Right atrium auricular region (tissue), 2 donors: ENCODE measurements at places on chromosomes 3 and 15. TPM values are rescaled to one million over a fixed set of nuclear protein-coding genes. Genes with fewer than 3 reads are reported as not detected.

ARHGEF3 gene
- 16.1 TPM for total RNA-seq

SYNPR gene
- 2.7 TPM for total RNA-seq

COL8A1 gene
- 43.3 TPM for total RNA-seq

AGBL1 gene
- not detected for total RNA-seq

DNA sequence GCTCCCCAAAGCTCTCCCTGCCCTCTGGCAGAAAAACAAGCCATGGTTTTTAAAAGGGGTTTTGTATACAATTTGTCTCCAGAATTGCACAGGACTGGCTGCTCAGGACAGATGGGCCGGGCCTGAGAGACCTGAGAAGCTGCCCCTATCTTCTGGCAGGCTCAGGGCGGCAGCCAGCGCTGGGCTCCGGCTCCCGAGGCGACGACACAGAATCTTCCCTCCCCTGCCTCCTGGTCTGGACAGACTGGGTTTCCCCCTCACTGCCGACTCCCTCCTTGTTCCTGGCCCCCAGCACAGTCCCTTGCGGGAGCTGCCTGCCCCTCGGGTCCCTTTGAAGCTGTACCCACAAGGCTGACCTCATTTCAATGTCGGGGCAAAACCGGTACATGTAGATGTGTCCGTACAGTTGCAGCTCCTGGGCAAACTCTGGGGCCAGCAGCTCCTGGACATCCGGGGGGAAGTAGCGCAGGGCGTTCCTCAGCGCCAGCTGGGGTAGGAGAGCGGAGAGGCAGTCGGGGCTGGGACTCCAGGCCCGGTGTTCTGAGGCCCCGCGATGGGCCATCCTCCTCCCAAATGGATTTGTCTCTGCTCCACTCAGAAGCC, 7.2 kb downstream of the UROC1 start:
- no peaks in the 10 kb centered on the region for H3K36me3 ChIP-seq
- no peaks in the 10 kb centered on the region for H3K4me1 ChIP-seq
- no peaks in the 10 kb centered on the region for H3K27me3 ChIP-seq
- H3K4me3 ChIP-seq = no peak overlapping the region
- no peak overlapping the region for H3K27ac ChIP-seq

DNA sequence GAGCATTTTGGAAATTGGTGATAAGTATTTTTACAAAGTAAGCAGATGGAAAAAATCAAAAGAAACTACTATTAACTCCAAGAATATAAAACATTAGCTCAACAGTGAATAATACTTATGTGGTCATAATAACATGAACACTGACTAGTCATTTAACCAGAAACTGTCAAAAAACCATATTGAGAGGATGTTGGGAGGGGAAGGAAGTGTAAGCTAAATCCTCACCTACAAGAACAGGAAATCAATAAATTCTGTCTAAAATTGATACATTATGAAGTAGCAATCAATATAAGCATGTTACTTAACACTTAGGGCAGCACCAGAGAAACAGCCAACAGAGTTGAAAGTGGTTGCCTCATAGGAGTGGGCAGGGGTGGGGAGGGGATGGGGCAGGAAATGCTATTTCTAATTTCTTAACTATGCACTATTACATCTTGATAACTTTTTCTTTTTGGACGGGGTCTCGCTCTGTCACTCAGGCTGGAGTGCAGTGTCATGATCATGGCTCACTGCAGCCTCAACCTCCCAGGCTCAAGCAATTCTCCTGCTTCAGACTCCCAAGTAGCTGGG, 41.7 kb downstream of the CCR3 start:
- H3K4me3 ChIP-seq = no peak overlapping the region
- no peaks in the 10 kb centered on the region for H3K4me1 ChIP-seq
- no peak overlapping the region for H3K27ac ChIP-seq
- H3K27me3 ChIP-seq = no peaks in the 10 kb centered on the region
- no peaks in the 10 kb centered on the region for H3K36me3 ChIP-seq

GRCh38 chr3:34005886-34006285, 207.5 kb downstream of the PDCD6IP start:
- DNase-seq = no peak
- no peaks in the 10 kb centered on the region for H3K4me1 ChIP-seq
- H3K27ac ChIP-seq = no peak overlapping the region

- no peaks in the 10 kb centered on the region for H3K27me3 ChIP-seq
- DNase-seq = no peak
- H3K4me3 ChIP-seq = no peak overlapping the region
- H3K27ac ChIP-seq = no peak overlapping the region
- no peaks in the 10 kb centered on the region for H3K36me3 ChIP-seq
Measured at GRCh38 chr3:31829826-31830426, 151.1 kb downstream of the OSBPL10 start.

GRCh38 chr3:123289391-123290106, 87.8 kb downstream of the SEC22A start:
- no peaks in the 10 kb centered on the region for H3K27me3 ChIP-seq
- H3K27ac ChIP-seq = no peak overlapping the region
- H3K4me1 ChIP-seq = no peaks in the 10 kb centered on the region

DNA sequence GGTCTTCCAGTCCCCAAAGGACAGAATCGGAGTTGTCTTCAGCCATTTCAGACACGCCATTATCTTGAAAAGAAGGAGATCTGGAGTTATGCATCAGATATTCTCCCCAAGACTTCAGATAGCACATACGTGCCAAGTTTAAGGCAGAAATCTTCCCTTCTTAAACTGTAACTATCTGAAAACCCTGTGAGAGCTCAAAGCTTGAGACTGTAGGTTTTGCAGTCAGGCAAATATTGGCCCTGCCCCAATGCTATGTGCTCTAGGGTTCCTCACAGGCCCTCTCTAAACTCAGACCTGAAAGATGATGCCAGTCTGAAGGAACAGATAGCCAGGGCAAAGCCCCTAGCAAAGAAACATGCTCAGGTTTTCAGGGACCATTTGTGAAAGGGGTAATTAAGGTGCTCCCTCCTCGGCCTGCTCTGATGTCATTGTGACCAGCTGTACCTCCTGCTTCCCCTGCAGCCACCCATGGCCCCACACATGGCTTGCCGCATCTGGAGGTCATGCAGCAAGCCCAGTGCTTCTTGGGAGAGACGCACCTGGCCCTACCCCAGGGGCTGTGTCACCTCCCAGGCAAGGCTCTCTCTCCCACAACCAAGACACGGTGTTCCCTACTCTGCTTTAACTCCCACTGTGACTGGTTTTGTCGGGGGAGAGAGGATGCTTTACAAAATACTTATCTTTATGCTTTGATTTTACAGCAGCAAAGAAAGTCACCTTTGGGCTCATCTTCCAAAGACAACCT, 53.4 kb upstream of the POMGNT2 start:
- H3K4me1 ChIP-seq = no peaks in the 10 kb centered on the region
- H3K27ac ChIP-seq = no peak overlapping the region
- no peaks in the 10 kb centered on the region for H3K36me3 ChIP-seq
- no peaks in the 10 kb centered on the region for H3K27me3 ChIP-seq

GRCh38 chr3:170426240-170426797, 7.7 kb downstream of the CLDN11 start:
- H3K4me3 ChIP-seq = no peak overlapping the region
- H3K27ac ChIP-seq = no peak overlapping the region
- H3K4me1 ChIP-seq = peaks cover 1% of the 10 kb centered on the region

DNA sequence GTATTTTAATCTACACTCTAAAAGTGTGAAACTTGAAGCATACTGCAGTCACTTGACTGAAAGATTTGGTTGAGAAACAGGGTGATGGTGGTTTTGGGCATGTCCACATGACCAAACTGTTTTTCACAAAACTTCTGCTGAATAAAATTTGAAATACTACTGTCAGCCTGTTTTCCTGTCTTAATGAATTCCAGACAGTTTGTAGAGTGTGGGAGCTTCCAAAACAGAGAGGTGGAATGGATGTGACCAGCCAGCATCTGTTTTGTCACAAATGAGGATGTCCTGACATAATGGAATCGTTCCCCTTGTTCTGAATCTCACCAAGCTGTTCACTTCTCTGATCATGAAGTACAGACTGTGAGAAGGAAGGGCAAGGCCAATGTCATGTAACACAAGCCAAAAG, 11.8 kb downstream of the MITF start:
- H3K27ac ChIP-seq = peak overlapping the region; percentile 59
- peaks cover 79% of the 10 kb centered on the region for H3K4me1 ChIP-seq
- no peak for DNase-seq

- no peaks in the 10 kb centered on the region for H3K27me3 ChIP-seq
- H3K36me3 ChIP-seq = no peaks in the 10 kb centered on the region
- H3K4me3 ChIP-seq = no peak overlapping the region
- H3K4me1 ChIP-seq = no peaks in the 10 kb centered on the region
- no peak overlapping the region for H3K27ac ChIP-seq
Measured at GRCh38 chr15:80202641-80203360, 49.2 kb downstream of the CTXND1 start.

DNA sequence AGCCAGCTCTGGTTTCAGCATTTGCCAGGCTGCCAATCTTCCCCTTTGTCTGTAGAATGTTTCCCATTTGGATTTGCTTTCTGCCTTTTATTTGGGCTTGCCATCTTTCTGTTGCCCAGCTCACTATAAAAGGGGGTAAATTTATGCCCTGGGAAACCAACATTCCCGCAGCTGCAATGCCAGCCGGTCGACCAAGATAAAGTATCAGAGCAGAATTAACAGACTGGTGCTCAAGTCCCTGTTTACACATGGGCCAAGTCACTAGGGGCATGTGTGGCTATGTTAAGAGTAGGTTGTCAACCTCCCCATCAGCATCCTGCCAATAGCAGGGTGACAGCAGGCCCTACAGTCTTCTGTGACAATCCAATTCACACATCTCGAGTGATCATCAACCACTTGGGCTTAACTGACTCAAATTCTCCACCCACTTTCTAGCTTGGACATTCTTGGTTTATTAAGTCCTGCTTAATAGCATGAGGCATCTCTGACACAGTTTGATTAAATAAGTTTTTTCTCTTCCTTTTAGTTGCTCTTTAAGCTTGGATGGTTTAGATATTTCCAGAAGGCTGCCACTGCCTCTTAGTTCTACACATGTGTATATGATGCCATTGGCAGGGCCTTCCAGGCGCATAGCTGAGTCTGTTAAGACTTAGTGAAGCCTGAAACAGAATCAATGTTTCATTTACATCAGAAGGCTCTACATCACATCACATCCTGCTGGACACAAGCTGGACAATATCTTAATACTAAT, 24.1 kb upstream of the VEPH1 start:
- H3K36me3 ChIP-seq = no peaks in the 10 kb centered on the region
- no peaks in the 10 kb centered on the region for H3K4me1 ChIP-seq
- no peak overlapping the region for H3K27ac ChIP-seq
- DNase-seq = no peak
- no peak overlapping the region for H3K4me3 ChIP-seq

DNA sequence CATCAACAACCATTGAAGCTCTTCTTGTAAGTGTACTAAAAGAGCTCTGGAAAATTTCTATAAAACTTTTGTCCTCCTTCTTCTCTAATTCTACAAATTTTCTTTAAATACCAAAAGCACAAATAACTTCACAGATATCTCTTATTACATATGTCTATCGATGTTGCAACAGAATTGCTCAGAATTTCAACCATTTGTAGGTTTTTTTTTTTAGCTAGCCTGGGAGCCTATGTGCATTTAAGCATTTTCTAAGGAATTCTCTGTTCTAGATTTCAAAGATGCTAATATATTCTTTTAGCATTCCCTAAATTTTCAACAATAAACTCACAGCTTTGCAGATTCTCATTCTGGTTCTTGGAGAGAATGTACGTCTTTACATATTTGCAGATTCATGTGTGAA, 774.3 kb upstream of the NR2F2 start:
- no peak overlapping the region for H3K27ac ChIP-seq
- no peak for DNase-seq
- H3K4me1 ChIP-seq = no peaks in the 10 kb centered on the region
- H3K4me3 ChIP-seq = no peak overlapping the region
- H3K27me3 ChIP-seq = no peaks in the 10 kb centered on the region

- H3K27ac ChIP-seq = no peak overlapping the region
- H3K27me3 ChIP-seq = no peaks in the 10 kb centered on the region
- H3K4me1 ChIP-seq = no peaks in the 10 kb centered on the region
- no peaks in the 10 kb centered on the region for H3K36me3 ChIP-seq
Measured at GRCh38 chr15:27828746-27829145, 270.4 kb downstream of the OCA2 start.

GRCh38 chr15:89244574-89244903, 760 bp downstream of the FANCI start:
- peak overlapping the region; percentile 84 for H3K4me3 ChIP-seq
- no peaks in the 10 kb centered on the region for H3K27me3 ChIP-seq
- DNase-seq = no peak
- no peaks in the 10 kb centered on the region for H3K4me1 ChIP-seq
- H3K27ac ChIP-seq = no peak overlapping the region

DNA sequence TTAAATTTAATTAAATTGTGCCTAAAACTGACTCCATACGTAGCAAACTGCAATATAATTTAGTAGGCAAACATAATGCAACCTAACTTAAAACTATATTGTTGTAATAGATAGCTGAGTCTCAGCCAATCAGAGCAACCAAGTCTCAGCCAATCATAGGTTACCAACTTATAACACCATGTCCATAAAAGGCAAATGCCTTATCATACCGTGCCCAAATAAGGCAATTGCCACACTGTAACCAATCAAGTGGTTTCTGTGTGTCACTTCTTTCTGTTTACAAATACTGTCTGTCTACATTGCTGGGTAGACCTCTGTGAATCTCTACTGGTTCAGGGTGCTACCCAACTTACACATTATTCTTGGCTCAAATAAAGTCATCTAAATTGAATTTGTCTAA, 728.4 kb upstream of the EPHA6 start:
- DNase-seq = no peak
- no peak overlapping the region for H3K4me3 ChIP-seq
- no peaks in the 10 kb centered on the region for H3K36me3 ChIP-seq
- H3K27me3 ChIP-seq = no peaks in the 10 kb centered on the region
- H3K4me1 ChIP-seq = no peaks in the 10 kb centered on the region
- no peak overlapping the region for H3K27ac ChIP-seq

- H3K27ac ChIP-seq = no peak overlapping the region
- H3K4me3 ChIP-seq = no peak overlapping the region
- no peak for DNase-seq
Measured at GRCh38 chr3:100662113-100662823, 47.0 kb upstream of the TFG start.

- no peak overlapping the region for H3K27ac ChIP-seq
- no peaks in the 10 kb centered on the region for H3K36me3 ChIP-seq
- no peak overlapping the region for H3K4me3 ChIP-seq
- no peaks in the 10 kb centered on the region for H3K4me1 ChIP-seq
Measured at GRCh38 chr3:150653110-150653561, 50.0 kb downstream of the SELENOT start.

GRCh38 chr15:38217191-38217595, 35.4 kb upstream of the SPRED1 start:
- no peak overlapping the region for H3K27ac ChIP-seq
- no peaks in the 10 kb centered on the region for H3K36me3 ChIP-seq
- no peak for DNase-seq
- H3K4me1 ChIP-seq = peaks cover 11% of the 10 kb centered on the region
- H3K27me3 ChIP-seq = no peaks in the 10 kb centered on the region

- peaks cover 5% of the 10 kb centered on the region for H3K4me1 ChIP-seq
- no peak for DNase-seq
- H3K27ac ChIP-seq = peak overlapping the region; percentile 17
- no peaks in the 10 kb centered on the region for H3K27me3 ChIP-seq
Measured at GRCh38 chr3:147733217-147733616, 324.1 kb downstream of the ZIC1 start.

- no peaks in the 10 kb centered on the region for H3K36me3 ChIP-seq
- H3K27me3 ChIP-seq = no peaks in the 10 kb centered on the region
- no peak for DNase-seq
- H3K4me3 ChIP-seq = no peak overlapping the region
- H3K4me1 ChIP-seq = no peaks in the 10 kb centered on the region
- no peak overlapping the region for H3K27ac ChIP-seq
Measured at GRCh38 chr3:186094271-186094670, 14.6 kb downstream of the ETV5 start.
